ENCODE measurements at places on chromosomes 2 and 18.

GRCh38 chr18:8945514-8945913 lies 157.0 kb upstream of the NDUFV2 start:
- no peak for DNase-seq

DNA sequence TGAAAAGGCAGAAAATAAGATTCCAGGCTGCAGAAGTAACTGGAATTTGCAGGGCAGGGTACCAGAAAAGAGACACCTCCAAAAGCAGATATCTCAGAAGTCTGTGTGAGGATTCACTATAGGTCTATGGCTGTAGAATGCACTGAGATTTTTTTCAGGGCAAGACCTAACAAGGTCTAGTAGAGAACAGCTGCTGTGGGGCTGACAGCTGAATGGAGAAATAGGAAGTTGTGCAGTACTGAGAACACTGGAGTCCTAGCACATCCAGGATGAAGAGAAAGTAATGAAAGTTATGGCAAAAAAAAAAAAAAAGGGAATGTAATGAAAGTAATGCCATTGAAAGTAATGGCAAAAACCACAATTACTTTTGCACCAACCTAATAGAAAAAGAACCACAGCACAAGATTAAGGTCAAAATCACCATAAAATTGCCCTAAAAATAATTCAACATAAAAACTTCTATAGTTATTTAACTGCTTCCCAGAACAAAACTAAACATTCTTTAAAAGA lies 57.3 kb downstream of the CPO start:
- no peak for DNase-seq

DNA sequence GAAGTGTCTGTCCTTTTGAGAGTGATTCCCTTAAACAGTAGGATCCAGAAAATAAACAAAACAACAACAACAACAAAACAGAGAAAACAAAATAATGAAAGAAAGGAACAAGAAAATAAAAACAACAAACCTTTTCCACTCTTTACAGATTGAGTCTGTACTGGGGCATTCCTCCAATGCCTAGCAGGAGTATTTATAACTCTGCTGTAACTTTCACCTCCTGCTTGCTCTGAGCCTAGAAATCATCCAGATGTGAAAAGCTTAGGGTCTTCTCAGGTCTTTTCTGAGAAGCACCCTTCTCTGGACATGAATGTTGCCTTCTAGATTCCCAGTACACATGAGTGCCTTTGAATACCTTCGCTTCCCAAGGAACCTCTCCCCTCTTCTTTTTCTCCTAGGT lies 1239.4 kb downstream of the CNTNAP5 start:
- DNase-seq = no peak

GRCh38 chr2:20012032-20012281 lies 511 bp downstream of the MATN3 start:
- DNase-seq = no peak

GRCh38 chr2:78561876-78562275 lies 463.6 kb upstream of the REG3G start:
- DNase-seq = no peak

DNA sequence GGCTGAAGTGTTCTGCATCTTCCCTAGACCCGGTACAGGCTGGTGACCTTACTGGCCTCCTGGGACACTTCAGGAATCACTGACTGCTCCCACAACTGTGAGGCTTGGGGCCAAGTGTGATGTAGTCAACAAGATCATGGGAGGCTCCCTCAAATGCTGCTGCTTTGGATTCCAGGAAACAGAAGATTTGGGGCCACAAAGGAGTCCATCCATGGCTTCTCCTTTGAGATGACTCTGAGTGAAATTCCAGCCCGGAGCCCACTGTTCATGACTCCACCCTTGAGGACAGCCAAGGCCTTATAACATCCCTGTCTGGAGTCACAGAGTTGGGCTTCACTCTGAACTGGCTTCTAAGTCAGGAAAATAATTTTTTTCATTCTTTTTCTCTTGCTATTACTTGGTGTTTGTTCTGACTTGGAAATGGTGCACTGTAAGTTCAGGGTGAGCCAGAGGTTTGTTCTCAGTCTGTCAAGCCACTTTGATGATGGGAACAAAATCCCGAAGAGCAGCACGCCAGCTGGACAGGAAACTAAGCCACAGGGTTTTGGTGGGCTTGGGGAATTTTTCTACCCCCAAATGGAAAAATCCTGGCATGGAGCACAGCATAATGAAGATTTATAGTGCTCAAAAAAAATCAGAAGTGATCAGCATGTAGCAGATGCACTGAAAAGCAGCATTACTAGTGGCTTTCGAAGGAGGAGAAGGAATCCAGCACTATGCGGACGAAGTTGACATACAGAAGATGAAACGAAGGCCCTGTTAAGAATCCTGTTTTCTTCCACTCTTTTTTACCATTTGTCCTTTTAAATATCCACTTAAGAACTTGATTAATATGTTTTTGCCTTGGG lies 98.1 kb upstream of the ZFP36L2 start:
- DNase-seq = no peak

- DNase-seq = no peak
Measured at GRCh38 chr2:166125557-166125956, 2.3 kb downstream of the SCN1A start.

DNA sequence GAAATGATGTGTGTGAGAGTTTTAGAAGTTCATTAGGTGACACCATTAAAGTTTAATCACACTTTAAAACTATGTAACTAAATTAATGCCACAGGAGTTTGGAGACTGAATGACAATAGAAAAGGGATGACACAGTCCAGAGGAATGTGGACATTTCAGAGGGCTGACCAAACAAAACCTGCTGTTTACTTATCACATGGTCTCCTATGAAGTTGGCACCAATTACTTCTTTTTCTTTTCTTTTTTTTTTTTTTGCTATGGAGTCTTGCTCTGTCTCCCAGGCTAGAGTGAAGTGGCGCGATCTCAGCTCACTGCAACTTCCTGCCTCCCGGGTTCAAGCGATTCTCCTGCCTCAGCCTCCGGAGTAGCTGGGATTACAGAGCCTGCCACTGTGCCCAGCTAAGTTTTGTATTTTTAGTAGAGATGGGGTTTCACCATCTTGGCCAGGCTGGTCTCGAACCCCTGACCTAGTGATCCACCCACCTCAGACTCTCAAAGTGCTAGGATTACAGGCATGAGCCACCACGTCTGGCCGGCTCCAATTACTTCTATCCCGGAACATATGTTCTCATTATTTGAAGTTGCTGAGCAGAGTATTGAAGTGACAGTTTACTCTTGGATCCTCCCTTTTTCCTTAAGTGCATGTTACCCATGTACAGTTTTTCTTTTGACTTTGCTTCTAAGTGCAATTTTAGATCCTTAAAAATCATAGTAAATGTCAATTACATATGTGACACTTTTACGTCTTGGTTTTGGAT lies 4.3 kb downstream of the AGPS start:
- no peak for DNase-seq

DNA sequence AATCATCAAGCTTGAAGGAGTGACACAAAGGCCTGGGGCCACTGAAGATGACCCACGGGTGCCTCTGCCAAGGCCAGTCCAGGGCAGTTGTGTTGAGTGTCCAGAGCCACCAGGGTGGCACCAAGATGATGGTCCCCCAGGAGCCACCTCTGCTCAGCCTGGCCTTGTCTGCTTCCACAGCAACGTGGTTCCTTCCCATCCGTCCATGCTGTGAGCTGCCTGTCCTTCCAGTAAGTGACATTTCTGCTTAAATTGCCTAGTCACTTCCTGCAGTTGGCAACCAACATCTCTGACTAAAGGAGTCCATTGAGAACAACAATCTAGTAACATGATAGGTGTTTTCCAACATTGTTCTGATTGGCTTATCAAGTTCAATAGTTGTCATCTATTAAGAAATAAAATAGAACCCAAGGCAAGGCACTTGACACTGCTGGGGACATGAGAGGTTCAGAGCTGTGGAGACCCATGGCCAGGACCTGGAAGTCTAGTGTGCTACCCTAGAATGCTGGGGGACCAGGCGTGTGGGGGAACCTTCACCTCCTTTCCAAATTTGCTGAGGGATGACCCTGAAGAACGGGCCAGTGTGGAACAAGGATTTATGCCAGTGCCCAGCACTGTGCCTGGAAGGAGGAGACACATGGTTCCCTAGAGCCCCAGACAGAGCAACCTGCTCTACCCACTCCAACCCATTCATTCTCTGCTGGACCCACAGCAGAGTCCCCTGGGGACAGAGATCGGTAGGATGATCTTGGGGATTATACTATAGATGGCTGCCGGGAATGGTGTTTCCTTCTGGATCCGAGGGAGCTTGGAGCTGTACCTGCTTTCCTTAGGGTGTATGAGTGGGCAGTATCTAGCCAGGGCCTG lies 98.9 kb upstream of the EPC2 start:
- DNase-seq = no peak

- DNase-seq = no peak
Measured at GRCh38 chr2:209671020-209671680, 100.5 kb upstream of the UNC80 start.

DNA sequence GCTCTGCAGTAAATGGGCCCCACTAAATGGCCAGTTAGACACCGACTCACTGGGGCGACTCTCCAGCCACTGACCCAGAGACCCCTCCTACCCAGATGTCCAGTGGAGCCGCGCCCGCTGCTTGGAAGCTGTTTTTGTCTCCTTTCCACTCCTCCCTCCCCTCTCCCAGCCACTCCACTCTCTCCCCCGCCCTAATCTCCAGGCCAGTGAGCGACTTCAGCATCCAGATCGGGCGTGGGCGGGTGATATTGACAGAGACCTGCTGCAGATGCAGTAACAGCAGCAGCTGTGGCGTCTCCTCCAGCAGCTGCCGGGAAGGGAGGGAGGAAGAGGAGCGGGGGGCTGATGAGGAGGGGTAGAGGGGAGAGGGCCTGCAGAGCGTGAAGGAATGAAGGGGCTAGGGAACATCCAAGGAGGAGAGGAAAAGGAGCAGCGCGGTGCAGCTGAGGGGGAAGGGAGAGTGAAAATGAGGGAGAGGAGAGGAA lies at the start of gene SCN7A:
Gene SCN7A (minus strand): TSS at position 110 of the 485 bp plus-strand sequence. CDS start 16,553 bp downstream, outside the sequence.
- no peak for DNase-seq

DNA sequence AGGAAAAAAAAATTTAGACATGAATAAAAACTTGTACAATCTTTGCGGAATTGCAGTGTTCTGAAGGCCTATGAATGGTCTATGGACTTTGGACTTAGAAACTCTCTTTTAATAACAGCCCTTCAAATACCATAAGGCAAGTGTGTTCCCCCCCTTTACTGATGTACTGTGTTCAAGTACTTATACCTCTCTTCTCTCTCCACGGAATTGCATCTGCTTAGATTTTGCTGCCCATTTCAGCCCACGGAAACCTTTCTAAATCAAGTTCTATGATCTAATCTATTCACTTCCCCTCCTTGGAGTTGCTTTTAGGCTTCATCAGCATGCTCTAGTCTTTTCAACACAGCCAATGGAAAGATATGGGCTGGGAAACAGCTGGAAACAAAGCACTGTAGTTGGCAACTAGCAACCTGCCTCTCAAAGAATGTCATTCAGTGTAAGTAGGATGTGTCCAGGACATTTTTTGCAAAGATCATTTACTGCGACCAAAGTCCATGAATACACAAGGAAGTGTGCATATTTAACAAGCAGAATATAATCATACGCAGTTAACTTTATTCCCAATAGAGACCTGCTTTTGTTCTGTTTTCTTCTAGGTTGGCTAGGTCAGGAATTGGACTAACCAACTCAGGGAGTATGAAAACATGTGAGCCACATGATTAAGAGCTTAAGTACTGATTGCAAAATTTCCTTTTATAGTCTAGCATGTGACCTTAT lies 58.0 kb downstream of the SLC40A1 start:
- no peak for DNase-seq

- DNase-seq = no peak
Measured at GRCh38 chr2:158006961-158007719, 94.5 kb upstream of the UPP2 start.

- no peak for DNase-seq
Measured at GRCh38 chr2:47501374-47502200, 98.6 kb downstream of the MSH2 start.

- DNase-seq = no peak
Measured at GRCh38 chr2:24743924-24744323, 49.3 kb downstream of the PTRHD1 start.

- no peak for DNase-seq
Measured at GRCh38 chr2:11339508-11340083, 4.8 kb downstream of the ROCK2 start.

GRCh38 chr2:16216558-16216945 lies 276.2 kb downstream of the MYCN start:
- DNase-seq = no peak

- no peak for DNase-seq
Measured at GRCh38 chr2:158809816-158810215, 14.7 kb downstream of the DAPL1 start.

DNA sequence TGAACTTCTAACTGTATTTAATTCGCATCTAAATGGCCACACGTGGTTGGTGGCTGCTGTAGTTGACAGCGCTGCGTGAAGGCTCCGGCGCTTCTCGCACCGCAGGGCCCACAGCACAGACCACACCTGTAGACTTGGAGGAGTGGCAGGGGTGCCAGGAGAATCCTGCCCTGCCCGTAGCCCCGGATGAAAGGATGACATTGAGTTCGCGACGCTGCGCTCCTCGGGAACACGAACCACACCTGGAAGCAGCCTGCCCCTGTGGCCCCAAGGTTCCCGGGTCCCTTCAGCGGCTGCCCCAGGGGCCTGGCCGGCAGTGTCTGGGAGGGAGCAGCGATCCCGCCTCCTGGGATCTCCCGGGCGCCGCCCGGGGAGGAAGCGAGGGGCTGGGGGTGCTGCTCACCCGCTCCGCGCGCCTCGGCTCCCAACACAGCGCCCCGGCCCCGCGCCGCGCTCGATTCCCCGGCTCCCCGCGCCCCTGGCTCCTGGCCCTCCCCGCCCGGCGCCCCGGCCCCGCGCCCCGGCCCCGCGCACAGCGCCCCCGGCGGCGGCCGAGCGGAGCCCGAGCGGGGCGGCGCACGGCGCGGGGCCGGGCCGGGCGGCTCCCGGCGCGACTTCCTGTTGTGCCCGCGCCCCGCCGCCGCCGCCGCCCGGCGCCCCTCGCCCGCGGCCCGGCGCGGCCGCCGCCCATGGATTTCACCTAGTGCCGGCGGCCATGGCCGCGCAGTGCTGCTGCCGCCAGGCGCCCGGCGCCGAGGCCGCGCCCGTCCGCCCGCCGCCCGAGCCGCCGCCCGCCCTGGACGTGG lies at the start of gene RNPEPL1:
Gene RNPEPL1 (plus strand): TSS at position 613 of the 806 bp plus-strand sequence. CDS start 103 bp downstream, at position 716.
- no peak for DNase-seq

- DNase-seq = no peak
Measured at GRCh38 chr2:197189426-197190099, 121.0 kb downstream of the ANKRD44 start.
